ENCODE measurements at places on chromosomes 3 and 15. TPM values are rescaled to one million over a fixed set of nuclear protein-coding genes. Genes with fewer than 3 reads are reported as not detected.

Gene DISP2
- not detected for total RNA-seq

Gene VILL
- 1.8 TPM for total RNA-seq

Gene ST8SIA2
- total RNA-seq: not detected

DNA sequence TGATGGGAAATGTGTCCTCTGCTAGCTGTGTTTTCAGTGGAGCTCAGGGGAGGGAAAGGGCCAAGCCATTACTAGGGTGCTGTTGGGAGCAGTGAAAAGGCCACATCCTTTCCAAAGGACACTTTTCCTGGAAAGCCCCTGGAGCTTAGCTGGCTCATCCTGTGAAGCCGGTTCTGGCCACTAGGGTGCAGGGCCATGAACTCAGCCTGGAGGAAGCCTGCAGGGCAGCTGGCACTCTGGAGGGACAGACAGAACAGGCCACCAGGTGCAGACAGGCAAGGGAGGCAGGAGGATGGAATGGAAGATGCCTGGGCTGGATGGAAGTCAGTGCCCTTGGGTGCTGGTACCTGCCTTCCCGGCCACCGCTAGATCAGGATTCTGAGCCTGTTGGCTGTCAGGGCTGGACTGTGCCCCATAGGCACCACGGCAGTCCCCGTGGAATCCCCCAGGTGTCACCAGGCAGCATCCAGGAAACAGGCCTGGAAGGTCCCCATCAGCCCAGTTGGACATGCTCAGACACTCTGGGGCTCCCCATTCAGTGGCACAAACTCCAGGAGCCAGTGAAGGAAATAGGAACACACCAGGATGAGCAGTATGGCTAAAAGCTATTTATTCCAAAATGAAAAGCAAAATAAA, 76.2 kb upstream of the C2CD4B start:
- no peak for DNase-seq

Gene UBE2E2
- 58.5 TPM for total RNA-seq

- DNase-seq: no peak
Measured at GRCh38 chr3:139870000-139870675, 64.8 kb upstream of the CLSTN2 start.

DNA sequence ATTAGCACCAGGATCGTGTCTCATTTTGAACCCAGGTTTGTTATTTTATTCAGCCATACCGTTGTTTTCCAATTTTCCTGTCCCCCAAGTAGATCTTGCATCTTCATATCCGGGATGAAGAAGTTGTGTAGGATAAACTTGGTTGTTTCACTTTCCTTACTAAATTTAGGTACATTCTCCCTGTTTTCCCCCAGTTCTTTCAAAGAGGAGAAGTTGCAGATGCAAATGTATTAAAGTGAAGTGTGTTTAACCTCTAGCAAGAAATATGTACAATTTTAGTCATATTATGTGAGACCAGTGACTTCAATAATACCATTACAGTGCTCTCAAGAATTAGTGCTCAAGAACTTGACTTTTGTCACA, 1.3 kb downstream of the ATXN7 start:
- DNase-seq: no peak
